ENCODE measurements at places on chromosomes 2 and 18.

GRCh38 chr2:175168564-175168945 is 552 bp upstream of the ATF2 start:
- no peaks in the 10 kb centered on the region for H3K4me1 ChIP-seq
- no peaks in the 10 kb centered on the region for H3K27me3 ChIP-seq
- peak overlapping the region; percentile 100 for H3K4me3 ChIP-seq
- peak overlapping the region; percentile 98 for H3K27ac ChIP-seq
- DNase-seq = no peak
- H3K36me3 ChIP-seq = no peaks in the 10 kb centered on the region

DNA sequence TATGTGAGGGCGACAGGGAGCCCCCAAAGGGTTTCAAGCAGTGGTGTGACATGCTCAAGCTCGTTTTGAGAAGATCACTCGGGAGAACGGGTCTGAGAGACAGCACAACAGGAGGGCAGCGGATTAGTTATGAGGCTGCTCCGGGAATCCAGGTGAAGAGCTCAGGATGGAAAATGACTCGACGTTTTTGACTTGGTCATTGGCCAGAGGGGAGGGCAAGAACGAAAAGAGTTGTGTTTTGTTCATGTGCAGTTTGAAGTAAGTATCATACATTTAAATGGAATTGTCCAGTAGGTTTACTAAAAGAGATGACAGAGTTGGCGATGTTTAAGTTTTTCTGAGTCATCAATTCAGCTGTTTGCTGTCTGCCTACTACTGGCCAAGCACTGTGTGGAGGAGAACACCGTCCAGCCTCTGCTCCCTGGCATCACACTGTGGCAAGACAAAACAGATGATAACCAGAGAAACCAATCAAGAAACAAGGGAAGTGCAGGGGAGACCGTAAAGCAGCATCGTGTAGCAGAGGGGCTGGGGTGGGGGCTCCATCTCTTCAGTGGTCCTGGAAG is 25.3 kb upstream of the ANXA4 start:
- no peak overlapping the region for H3K4me3 ChIP-seq
- H3K4me1 ChIP-seq = peaks cover 6% of the 10 kb centered on the region
- H3K27ac ChIP-seq = no peak overlapping the region

DNA sequence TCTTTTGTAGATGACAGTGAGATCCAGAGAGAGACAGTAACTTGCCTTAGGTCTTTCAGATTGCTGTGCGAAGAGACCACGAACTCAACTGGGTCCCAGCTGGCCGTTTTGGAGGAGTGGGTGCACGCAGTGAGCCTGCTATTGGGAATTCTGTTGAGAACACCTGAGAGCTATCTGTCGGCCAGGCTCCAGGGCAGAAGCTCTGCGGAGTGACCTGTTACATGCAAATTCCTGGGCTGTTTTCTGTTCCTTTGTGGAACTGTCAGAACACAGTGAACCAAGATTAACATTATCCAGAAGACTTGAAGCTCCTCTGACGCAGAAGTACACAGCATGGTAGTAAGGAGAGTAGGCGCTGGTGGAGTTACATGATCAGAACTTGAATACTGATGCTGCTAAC is 99.5 kb upstream of the LMAN1 start:
- H3K27me3 ChIP-seq = peaks cover 2% of the 10 kb centered on the region
- H3K36me3 ChIP-seq = no peaks in the 10 kb centered on the region
- peaks cover 12% of the 10 kb centered on the region for H3K4me1 ChIP-seq
- no peak for DNase-seq
- H3K27ac ChIP-seq = no peak overlapping the region
- H3K4me3 ChIP-seq = no peak overlapping the region

DNA sequence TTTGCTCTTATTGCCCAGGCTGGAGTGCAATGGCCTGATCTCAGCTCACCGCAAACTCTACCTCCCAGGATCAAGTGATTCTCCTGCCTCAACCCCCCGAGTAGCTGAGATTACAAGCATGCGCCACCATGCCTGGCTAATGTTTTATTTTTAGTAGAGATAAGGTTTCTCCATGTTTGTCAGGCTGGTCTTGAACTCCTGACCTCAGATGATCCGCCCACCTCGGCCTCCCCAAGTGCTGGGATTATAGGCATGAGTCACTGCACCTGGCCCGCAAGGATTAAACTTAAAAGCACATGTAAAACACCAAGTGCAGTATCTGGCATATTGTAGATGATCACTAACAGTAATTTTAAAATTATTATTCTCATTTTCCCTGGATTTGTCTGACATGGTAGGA is 72.9 kb downstream of the C1QL2 start:
- H3K36me3 ChIP-seq = no peaks in the 10 kb centered on the region
- H3K27me3 ChIP-seq = no peaks in the 10 kb centered on the region
- DNase-seq = no peak
- H3K4me1 ChIP-seq = no peaks in the 10 kb centered on the region
- H3K27ac ChIP-seq = no peak overlapping the region
- H3K4me3 ChIP-seq = no peak overlapping the region

DNA sequence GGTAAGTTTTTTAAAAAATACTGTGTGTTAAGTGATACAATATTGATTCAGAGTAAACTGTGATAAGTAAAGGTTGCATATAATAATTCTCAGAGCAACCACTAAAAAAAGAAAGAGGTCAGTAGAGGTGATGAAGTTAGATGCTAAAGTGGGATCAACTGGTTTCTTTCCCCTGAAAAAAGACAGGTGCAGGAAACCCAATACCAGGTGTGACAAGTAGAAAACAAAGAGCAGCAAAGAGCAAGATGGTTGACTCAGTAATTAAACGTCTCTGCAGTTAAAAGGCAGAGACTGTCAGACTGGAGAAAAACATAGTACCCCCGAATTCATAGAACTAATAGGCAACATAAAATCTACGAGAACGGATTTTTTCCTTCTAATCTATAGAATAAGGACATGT is 128.3 kb downstream of the ATP9B start:
- H3K27ac ChIP-seq = no peak overlapping the region
- H3K36me3 ChIP-seq = no peaks in the 10 kb centered on the region
- H3K4me3 ChIP-seq = no peak overlapping the region
- H3K4me1 ChIP-seq = no peaks in the 10 kb centered on the region

DNA sequence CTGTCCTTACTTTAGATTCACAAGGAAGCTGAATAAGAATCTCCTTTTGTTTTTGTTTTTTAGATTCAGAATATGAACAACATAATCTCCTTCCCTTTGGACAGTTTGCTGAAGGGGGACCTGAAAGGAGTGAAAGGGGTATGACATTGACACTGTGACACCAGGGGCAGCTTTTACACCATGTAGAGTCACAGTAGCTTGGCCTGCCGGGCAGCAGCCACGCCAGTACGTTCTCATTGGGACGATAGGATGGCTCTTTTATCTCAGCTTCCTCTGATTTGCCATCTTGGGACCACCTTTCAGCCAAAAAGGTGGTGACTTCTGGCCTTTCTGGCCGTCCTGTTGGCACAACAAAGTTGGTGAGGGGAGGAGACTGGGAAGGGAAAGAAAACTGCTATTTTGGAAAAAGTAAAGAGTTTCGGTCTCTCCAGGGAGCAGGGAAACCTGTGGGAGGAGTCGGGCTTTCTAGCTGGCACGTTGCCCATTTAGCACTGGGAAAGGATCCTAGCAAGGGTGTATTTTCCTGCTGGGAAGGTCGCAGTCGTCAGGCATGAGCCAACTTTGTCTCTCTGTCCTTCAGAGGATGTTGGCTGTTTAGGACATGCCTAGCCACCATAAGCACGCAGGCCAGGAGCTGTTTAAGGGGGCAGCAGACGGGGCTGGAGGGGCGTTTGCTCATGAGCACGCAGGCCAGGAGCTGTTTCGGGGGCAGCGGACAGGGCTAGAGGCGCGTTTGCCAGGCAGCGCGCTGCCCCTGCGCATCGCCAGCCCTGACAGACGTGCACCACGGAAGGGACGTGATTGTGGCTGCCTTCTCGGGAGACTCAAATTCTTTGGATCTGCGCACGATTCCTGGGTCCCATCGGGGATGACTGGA is 104.6 kb downstream of the ITGB1BP1 start:
- no peaks in the 10 kb centered on the region for H3K27me3 ChIP-seq
- H3K36me3 ChIP-seq = peaks cover 24% of the 10 kb centered on the region
- no peak overlapping the region for H3K4me3 ChIP-seq
- DNase-seq = no peak
- H3K27ac ChIP-seq = peak overlapping the region; percentile 1

DNA sequence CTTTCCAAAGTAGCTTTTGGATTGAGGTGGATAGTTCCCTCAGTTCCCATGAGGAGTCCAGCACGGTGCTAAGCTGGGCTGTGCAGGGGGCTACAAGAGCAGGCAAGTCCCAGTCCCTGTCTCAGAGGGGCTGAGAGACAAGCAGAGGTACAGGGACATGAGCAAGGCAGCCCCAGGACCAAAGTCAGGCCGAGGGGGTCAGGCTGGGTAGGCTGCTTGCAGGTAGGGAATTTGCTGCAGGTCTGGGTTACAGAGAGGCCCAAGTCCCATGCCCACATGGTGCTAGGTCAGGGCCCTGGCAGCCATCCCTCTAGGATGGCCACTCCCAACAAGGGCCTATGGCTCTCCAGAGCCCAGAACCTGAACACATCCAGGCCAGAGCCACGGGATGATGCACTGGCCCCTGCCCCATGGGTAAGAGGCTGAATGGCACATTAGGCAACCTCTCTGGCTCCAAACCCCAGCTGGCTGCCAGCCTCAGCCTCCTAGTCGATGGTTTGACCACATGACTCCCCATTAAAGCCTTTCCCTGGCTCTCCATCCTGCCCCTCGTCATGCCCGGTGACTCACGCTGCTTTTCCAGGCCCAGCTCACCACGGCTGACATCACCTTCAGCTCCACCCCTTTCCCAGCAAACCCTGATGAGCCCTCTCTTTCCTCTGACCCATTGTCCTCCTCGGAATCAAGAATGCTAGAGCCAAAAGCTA is 83.7 kb downstream of the SDC1 start:
- H3K4me1 ChIP-seq = no peaks in the 10 kb centered on the region
- no peak for DNase-seq
- H3K27me3 ChIP-seq = no peaks in the 10 kb centered on the region
- H3K27ac ChIP-seq = no peak overlapping the region
- no peak overlapping the region for H3K4me3 ChIP-seq

DNA sequence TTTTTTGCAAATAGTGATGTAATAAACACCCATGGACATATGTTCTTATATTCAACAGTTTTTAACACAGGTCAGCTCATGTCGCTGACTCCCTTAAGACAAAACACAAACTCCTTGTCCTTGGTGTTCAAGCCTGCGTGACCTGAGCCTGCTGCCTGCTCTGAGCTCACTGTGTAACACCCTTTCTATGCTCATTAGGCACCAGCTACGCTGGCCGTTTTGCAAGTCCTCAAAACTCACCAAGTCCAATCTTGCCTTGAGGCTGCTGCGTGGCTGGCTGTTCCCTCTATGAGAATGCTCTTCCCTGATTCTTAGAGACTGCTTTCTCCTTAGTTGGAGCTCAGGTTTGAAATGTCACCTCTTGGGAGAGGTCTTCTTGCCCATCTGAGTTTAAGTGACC is 100.5 kb upstream of the GLI2 start:
- no peaks in the 10 kb centered on the region for H3K36me3 ChIP-seq
- DNase-seq = no peak
- H3K27ac ChIP-seq = no peak overlapping the region
- H3K4me3 ChIP-seq = no peak overlapping the region
- peaks cover 12% of the 10 kb centered on the region for H3K4me1 ChIP-seq

DNA sequence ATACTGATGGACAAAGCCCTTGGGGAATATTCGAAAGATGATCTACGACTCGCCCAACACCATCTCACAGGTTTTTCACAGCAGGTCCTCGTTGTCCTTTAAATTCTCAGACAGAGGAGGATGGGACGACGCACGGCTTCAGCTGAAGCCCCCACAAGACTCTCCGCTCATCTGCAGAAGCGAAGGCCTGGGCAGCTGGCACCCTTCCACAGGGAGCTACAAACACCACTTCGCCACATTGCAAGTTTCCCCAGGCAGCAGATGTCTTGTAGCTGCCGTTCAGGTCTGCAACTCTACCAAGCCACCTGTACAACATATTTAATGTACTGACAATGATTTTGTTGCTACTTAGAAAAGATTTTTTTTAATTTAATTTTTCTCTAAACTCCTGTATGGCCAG is 642.9 kb downstream of the ZEB2 start:
- H3K4me3 ChIP-seq = no peak overlapping the region
- H3K36me3 ChIP-seq = no peaks in the 10 kb centered on the region
- no peaks in the 10 kb centered on the region for H3K4me1 ChIP-seq
- DNase-seq = no peak
- no peak overlapping the region for H3K27ac ChIP-seq

All from spinal cord (tissue), 10 donors.